Melanocyte of skin (primary cell): ENCODE measurements at places on chromosomes 11 and 22. TPM values are rescaled to one million over a fixed set of nuclear protein-coding genes. Genes with fewer than 3 reads are reported as not detected.

ADAMTS8 gene
- total RNA-seq: not detected in 2 replicates

CRYBA4 gene
- total RNA-seq: not detected in 2 replicates

OOSP2 gene
- total RNA-seq: not detected in 2 replicates

H19 gene
- total RNA-seq: 0.33 and 0.62 TPM in 2 replicates
